ENCODE measurements at places on chromosomes 2 and 18. TPM values are rescaled to one million over a fixed set of nuclear protein-coding genes. Genes with fewer than 3 reads are reported as not detected.

Gene LIMS1
- 52.2 TPM for total RNA-seq

Gene SCN3A
- 0.72 TPM for total RNA-seq

Gene BOK
- total RNA-seq = 48.2 TPM

Gene C2orf72
- 0.24 TPM for total RNA-seq

Gene IL1R2
- not detected for total RNA-seq

Gene ANKRD30BL
- total RNA-seq = under 0.01 TPM

Gene SIX2
- total RNA-seq = 5.3 TPM

Gene RRM2
- total RNA-seq = 1.3 TPM

Gene RAB17
- total RNA-seq = 2.1 TPM

Gene CIB4
- not detected for total RNA-seq

Gene NXPH2
- total RNA-seq = not detected

Gene PPP4R3B
- 48.4 TPM for total RNA-seq

Gene GKN2
- not detected for total RNA-seq

Gene UBR3
- 30.9 TPM for total RNA-seq

Gene EN1
- total RNA-seq = not detected

Gene TMEM178A
- total RNA-seq = 0.43 TPM

Gene IL1B
- 169 TPM for total RNA-seq

Gene SLC23A3
- 0.43 TPM for total RNA-seq

Gene GRB14
- total RNA-seq = 5.3 TPM

Gene PPP1R1C
- 1.4 TPM for total RNA-seq

Gene LHCGR
- total RNA-seq = not detected

Gene CNTNAP5
- not detected for total RNA-seq

Gene LIMS3
- 2.1 TPM for total RNA-seq

Data from tracheal epithelial cell (primary cell).